ENCODE measurements at places on chromosomes 12 and 14. TPM values are rescaled to one million over a fixed set of nuclear protein-coding genes. Genes with fewer than 3 reads are reported as not detected.

CPNE6 gene
- not detected for polyA plus RNA-seq

IFT81 gene
- polyA plus RNA-seq: 40.7 TPM

DNA sequence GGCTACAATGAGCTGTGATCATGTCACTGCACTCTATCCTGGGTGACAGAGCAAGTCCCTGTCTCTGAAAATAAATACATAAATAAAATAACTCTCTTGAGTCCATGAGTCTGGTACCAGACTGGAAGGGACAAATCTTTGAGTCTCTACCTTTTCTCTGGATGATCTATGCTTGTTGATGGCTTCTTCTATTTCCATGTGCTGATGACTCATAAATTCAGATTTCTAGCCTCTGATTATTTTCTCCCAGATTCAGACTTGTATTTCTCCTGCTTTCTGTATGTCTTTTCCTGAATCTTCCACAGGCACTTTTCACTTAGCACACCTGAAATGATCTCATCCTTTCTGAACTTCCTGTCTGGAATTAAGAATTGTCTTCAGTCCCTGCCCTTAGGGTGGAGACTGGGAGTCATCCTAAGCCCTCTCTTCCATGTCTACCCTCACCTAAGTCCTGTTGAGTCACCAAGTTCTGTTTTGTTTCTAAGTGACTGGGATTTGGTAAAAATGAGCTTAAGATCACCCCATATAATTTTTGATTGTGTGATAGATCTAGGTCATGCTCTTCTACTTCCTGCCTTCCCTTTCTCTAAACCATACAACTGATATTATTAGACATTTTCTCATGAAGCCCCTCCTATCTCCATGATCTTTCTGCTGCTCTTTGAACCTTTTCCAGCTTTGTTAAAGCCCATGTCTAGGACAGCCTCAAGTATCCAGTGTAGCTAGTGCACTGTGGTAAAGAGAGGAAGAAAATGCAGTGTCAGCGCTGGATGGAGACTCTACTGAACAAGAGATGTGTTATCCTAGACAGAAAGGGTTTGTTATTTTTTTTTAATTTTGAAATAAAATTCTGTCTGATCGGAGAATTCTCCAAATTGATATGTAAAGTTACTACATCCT lies 13.1 kb downstream of the AKAP6 start:
- DNase-seq: peak; percentile 13

DNA sequence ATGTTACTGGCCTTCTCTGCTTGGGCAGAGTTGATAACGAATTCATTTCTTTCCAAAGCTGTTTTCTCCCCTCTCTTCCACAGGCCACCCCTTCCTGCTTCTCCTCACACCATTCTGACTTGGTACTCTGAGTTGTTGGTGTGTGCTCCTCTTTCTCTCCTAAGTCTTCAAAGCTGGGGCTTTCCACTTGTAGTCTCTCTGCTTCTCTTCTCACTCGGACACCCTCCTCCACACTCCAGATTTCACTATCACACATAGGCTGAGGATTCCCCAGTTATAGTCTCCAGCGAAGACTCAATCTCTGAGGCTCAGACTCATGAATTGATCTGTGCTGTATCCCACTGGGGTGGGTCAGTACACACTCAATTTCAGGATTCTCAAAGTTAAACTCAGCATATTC lies 201.0 kb downstream of the SSPN start:
- no peak for DNase-seq

- no peak for DNase-seq
These were observed 300.9 kb upstream of the SRRM4 start for GRCh38 chr12:118680356-118680963.

Data from A549 (cell line).